ENCODE measurements at places on chromosomes 1 and 21. TPM values are rescaled to one million over a fixed set of nuclear protein-coding genes. Genes with fewer than 3 reads are reported as not detected.

DNA sequence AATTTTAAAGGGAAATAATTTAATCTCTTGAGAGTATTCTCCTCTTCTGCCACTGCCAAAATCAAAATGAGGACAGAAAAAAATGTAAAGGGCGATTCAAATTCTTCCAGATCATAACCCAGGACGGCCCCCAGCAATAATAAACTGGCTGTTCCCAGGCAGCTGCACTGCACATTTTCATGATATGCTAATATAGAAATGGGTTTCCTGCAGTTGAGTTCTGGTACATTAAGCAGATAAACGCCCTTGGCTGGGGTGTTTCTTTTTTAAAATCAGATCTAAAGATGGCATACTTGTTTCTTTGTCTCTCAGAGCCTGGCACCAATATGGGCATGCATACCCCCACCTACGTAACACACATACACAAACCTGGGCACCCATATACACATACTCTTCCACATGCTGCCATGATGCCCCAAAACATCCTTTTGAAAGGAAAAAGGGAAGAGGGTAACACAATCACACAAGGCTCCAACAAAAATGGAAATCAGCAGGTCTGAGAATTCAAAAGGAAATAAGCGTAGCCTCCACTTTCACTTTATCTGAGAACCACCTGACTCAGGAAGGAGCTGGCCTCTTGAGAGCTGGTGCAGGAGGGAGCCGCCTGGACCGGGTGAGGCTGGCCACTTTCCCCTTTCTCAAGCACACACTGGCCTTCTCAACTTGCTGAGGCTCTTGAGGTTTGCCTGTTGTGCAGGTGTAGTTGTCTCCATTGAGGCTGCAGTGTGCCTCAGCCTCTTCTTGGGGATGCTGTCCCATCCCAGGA lies 653.4 kb downstream of the KIF26B start:
- no peak for DNase-seq
- peaks cover 11% of the 10 kb centered on the region for H3K4me1 ChIP-seq
- no peaks in the 10 kb centered on the region for H3K36me3 ChIP-seq
- H3K27me3 ChIP-seq = peaks cover 6% of the 10 kb centered on the region

DNA sequence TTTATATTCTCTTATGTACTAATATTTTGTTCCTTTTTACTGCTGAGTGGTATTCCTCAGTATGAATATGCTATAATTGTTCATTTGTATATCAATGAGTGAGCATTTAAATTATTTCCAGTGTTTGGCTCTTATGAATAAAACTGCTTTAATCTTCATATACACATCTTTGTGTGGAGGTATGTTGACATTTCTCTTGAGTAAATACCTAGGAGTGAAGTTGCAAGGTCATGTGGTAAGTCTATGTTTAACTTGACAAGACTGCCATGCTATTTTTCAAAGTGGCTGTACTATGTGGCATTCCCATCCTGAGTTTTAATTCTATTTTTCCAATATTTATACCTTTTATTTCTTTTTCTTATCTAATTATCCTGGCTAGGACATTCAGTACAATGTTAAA lies 124.2 kb downstream of the ADSS2 start:
- H3K4me3 ChIP-seq = no peak overlapping the region
- H3K4me1 ChIP-seq = peaks cover 2% of the 10 kb centered on the region
- no peak for DNase-seq
- peaks cover 3% of the 10 kb centered on the region for H3K27me3 ChIP-seq
- H3K27ac ChIP-seq = no peak overlapping the region

GRCh38 chr1:182644886-182645285 lies 39.5 kb downstream of the RGS8 start:
- H3K36me3 ChIP-seq = peaks cover 7% of the 10 kb centered on the region
- no peak for DNase-seq
- peaks cover 3% of the 10 kb centered on the region for H3K4me1 ChIP-seq
- H3K27ac ChIP-seq = no peak overlapping the region

GRCh38 chr1:206703661-206704060 lies 19.0 kb downstream of the MAPKAPK2 start:
- H3K36me3 ChIP-seq = no peaks in the 10 kb centered on the region
- H3K27ac ChIP-seq = no peak overlapping the region
- peaks cover 9% of the 10 kb centered on the region for H3K27me3 ChIP-seq
- peaks cover 73% of the 10 kb centered on the region for H3K4me1 ChIP-seq
- DNase-seq = no peak

DNA sequence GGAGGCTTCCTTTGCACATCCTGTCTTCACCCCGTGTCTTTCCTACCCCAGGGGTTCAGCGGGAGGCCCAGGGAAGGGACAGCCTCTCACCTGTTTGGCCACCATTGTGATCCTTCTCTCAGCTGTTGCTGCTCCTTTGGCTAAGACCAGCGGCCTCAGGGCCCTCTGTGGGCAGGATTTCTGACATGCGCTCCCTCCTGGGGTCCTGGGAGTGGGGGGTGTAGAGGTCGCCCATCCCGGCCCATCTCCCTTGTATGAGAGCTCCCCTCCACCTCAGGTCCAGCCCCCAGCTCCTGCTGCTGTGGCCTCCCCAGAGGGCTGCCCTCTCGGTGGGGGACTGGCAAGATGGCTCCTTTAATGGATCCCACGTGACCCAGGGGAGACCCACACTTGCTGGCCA lies 120.5 kb downstream of the PRDM2 start:
- DNase-seq = no peak
- no peaks in the 10 kb centered on the region for H3K36me3 ChIP-seq
- no peak overlapping the region for H3K27ac ChIP-seq
- no peaks in the 10 kb centered on the region for H3K4me1 ChIP-seq

- DNase-seq = no peak
- no peak overlapping the region for H3K27ac ChIP-seq
- H3K27me3 ChIP-seq = no peaks in the 10 kb centered on the region
- no peaks in the 10 kb centered on the region for H3K36me3 ChIP-seq
- H3K4me3 ChIP-seq = no peak overlapping the region
- peaks cover 24% of the 10 kb centered on the region for H3K4me1 ChIP-seq
These were observed 39.9 kb upstream of the IFNAR2 start for GRCh38 chr21:33189824-33190223.

GRCh38 chr21:33981391-33982101 lies 65.9 kb upstream of the ATP5PO start:
- H3K4me1 ChIP-seq = peaks cover 15% of the 10 kb centered on the region
- H3K4me3 ChIP-seq = no peak overlapping the region
- H3K36me3 ChIP-seq = peaks cover 6% of the 10 kb centered on the region
- no peak for DNase-seq

DNA sequence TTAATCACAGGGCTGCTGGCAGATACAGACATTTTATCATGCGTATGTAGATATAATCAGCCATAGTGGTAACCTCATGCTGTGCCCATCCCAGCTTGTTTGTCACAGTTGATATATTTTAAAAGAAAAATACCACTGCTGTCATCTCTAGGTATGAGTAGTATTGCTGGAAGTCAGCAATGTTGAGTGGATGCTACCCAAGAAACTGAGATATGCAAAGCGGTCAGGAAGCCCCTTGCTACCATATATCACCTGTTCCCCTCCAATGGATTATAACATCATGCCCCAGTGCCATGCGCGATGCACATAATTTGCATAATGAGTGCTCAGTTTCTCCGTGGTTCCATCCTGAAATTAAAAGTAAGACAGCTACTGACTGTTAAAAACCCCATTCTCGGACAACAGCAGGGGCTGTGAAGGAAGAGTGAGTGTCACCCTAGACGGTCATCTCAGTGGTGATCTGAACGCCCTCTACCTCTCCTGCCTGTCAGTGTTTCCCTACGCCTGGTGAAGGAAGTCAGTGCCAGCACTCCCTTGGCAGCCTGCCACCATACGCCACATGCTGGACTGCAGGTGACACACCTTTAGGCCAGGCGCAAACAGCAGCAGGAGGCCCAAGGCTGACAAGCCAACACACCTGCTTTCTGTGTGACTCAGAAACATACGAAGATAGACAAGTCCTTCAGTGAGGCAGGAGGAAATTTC lies 2.7 kb downstream of the IL10RB start:
- H3K4me3 ChIP-seq = no peak overlapping the region
- H3K36me3 ChIP-seq = peaks cover 26% of the 10 kb centered on the region
- H3K27ac ChIP-seq = no peak overlapping the region
- no peak for DNase-seq
- H3K4me1 ChIP-seq = peaks cover 23% of the 10 kb centered on the region
- peaks cover 12% of the 10 kb centered on the region for H3K27me3 ChIP-seq

The CLDN14 gene
- total RNA-seq = not detected

The DIO1 gene
- total RNA-seq = not detected

The AIRE gene
- not detected for total RNA-seq
